H7 (cell line): ENCODE measurements at places on chromosomes 12 and 14.

- DNase-seq, result no peak
Observed at GRCh38 chr12:40794087-40794486, 101.8 kb downstream of the CNTN1 start.

- no peak for DNase-seq
Observed at GRCh38 chr12:54611715-54612149, 23.0 kb downstream of the LACRT start.

DNA sequence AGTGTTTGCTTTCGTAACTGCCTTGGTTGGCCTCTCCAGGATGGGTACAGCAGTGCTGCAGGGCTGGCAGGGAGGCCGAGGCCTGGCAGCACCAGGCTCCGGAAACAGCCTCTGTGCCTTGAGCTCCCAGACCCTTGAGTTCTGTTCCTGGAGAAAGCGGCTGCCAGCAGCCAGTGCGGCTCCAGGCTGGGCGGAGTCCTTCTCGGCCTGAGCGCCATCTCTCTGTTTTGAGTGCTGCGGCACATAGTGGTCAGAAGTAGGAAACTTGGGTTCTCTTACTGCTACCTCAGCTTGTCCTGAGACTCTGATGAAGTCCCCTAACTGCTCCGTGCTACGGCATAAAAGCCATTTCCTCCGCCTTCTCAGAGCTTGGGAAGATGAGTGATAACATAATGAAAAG, 65.9 kb downstream of the KCNA1 start:
- DNase-seq, result peak; percentile 72

- DNase-seq, result no peak
Observed at GRCh38 chr14:71658261-71658860, 273.9 kb upstream of the RGS6 start.

- peak; percentile 70 for DNase-seq
Observed at GRCh38 chr12:14845350-14845750, 2.0 kb upstream of the ART4 start.
